Thymus (tissue), 14 donors: ENCODE measurements at places on chromosomes 5 and 9. TPM values are rescaled to one million over a fixed set of nuclear protein-coding genes. Genes with fewer than 3 reads are reported as not detected.

DNA sequence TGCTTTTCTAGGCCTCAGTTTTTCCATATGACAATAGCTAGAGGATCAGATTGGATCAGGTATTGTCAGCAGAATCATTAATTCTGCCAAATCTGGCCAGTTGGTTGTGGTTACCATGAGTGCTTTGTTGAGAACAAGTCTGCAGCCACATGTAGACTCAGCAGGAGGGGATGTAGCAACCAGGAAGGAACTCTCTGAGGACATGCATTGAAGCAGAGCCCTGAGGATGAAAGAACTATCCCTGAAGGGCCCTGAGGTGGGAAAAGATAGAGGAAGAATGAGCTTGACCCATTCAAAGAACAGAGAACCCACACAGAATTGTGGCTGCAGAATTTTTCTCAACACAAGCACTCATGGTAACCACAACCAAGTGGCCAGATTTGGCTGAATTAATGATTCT lies 60.1 kb upstream of the AFAP1L1 start:
- H3K27ac ChIP-seq = no peak overlapping the region
- H3K4me3 ChIP-seq = no peak overlapping the region
- no peaks in the 10 kb centered on the region for H3K4me1 ChIP-seq
- H3K36me3 ChIP-seq = no peaks in the 10 kb centered on the region

GRCh38 chr5:28046596-28046995 lies 1008.2 kb upstream of the CDH9 start:
- no peaks in the 10 kb centered on the region for H3K36me3 ChIP-seq
- H3K4me3 ChIP-seq = no peak overlapping the region
- H3K4me1 ChIP-seq = no peaks in the 10 kb centered on the region
- DNase-seq = no peak
- no peaks in the 10 kb centered on the region for H3K27me3 ChIP-seq

The KCNMB1 gene
- polyA plus RNA-seq = 2.9 TPM

The GADD45G gene
- 21.0 TPM for polyA plus RNA-seq

GRCh38 chr9:77679088-77679487 lies 31.0 kb upstream of the GNA14 start:
- H3K27me3 ChIP-seq = no peaks in the 10 kb centered on the region
- H3K4me1 ChIP-seq = no peaks in the 10 kb centered on the region
- no peaks in the 10 kb centered on the region for H3K36me3 ChIP-seq
- H3K27ac ChIP-seq = no peak overlapping the region

The GRM6 gene
- polyA plus RNA-seq = 0.02 TPM

- peak overlapping the region; percentile 72 for H3K4me3 ChIP-seq
- peaks cover 11% of the 10 kb centered on the region for H3K36me3 ChIP-seq
- peak overlapping the region; percentile 88 for H3K27ac ChIP-seq
- DNase-seq = peak; percentile 21
- H3K4me1 ChIP-seq = peaks cover 29% of the 10 kb centered on the region
Measured at GRCh38 chr5:138336952-138337684, 948 bp upstream of the FAM53C start.

DNA sequence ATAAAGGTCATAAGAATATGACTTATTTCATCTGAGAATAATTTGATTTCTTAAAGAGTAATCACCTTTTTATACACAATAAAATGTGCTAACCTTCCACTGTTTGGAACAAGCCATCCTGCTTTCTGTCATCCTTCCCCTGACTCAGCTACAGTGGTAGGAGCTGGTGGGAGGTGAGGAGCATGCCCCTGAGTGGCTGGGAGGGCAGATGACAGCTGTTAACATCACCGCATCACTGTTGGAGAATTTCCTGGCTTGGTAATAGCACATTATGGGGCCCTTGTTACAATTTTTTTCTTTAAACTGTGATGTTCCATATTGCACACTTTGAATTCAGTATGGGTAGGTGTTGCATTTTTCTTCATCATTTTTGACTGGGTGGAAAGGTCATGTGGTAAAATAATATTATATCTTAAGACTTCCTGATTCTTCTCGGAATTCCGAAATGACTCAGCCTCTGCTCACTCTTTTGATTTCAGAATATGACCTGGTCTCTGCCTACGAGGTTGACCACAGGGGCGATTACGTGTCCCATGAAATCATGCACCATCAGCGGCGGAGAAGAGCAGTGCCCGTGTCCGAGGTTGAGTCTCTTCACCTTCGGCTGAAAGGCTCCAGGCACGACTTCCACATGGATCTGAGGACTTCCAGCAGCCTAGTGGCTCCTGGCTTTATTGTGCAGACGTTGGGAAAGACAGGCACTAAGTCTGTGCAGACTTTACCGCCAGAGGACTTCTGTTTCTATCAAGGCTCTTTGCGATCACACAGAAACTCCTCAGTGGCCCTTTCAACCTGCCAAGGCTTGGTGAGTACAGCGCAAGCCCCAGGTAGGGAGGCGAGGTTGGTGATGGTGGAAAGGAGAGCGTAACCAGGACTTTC lies 5.8 kb downstream of the ADAMTS16 start:
- no peaks in the 10 kb centered on the region for H3K4me1 ChIP-seq
- H3K4me3 ChIP-seq = no peak overlapping the region
- DNase-seq = no peak
- H3K27me3 ChIP-seq = peaks cover 7% of the 10 kb centered on the region
- H3K27ac ChIP-seq = no peak overlapping the region
- H3K36me3 ChIP-seq = no peaks in the 10 kb centered on the region

DNA sequence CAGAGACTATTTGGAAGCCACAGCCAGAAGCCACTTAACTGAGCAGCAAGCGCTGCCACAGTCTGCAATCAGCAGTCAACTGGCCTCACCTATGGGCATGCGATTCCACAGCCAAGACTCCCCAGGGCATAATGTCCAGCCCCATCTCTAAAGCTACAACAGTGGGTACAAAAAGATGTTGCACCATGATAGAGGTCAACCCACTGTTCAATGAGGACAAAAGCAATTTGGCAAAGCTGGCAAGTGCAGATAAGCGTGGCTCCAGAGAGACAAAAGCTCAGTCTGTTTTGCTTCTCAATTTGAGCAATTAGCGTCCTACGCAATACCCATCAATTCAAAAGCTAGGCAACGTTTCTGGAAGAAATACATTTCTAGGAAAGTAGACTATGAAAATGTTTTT lies 3.2 kb downstream of the TAS2R1 start:
- H3K36me3 ChIP-seq = no peaks in the 10 kb centered on the region
- H3K27me3 ChIP-seq = no peaks in the 10 kb centered on the region
- no peak for DNase-seq
- no peak overlapping the region for H3K4me3 ChIP-seq
- H3K4me1 ChIP-seq = no peaks in the 10 kb centered on the region

GRCh38 chr9:133737774-133738639 lies at the start of gene SARDH:
SARDH (minus strand) TSS chr9:133738352; CDS start chr9:133734173, 4,179 bp downstream.
- H3K27me3 ChIP-seq = peaks cover 12% of the 10 kb centered on the region
- peaks cover 32% of the 10 kb centered on the region for H3K4me1 ChIP-seq
- no peak within 1 kb of the TSS for H3K4me3 ChIP-seq
- DNase-seq = no peak

GRCh38 chr5:180090098-180090768 lies 18.7 kb upstream of the RNF130 start:
- peak overlapping the region; percentile 65 for H3K27ac ChIP-seq
- peaks cover 12% of the 10 kb centered on the region for H3K4me1 ChIP-seq
- H3K4me3 ChIP-seq = peak overlapping the region; percentile 41
- H3K27me3 ChIP-seq = peaks cover 3% of the 10 kb centered on the region
- no peak for DNase-seq

The FBP1 gene
- polyA plus RNA-seq = 10.2 TPM

The PCDHB5 gene
- 1.0 TPM for polyA plus RNA-seq

DNA sequence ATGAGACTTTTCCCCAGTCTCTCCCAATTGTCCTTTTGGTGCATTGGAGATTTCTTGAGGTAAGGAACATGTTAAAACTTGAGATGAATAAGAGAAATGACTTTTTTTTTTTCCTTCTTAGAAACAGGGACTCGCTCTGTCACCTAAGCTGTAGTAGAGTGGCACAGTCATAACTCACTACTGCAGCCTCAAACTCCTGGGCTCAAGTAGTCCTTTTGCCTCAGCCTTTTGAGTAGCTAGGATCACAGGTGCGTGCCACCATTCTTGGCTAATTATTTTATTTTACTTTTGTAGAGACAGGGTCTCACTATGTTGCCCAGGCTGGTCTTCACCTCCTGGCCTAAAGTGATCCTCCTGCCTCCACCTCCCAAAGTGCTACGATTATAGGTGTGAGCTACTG lies 25.9 kb downstream of the CDC42SE2 start:
- H3K36me3 ChIP-seq = no peaks in the 10 kb centered on the region
- H3K27me3 ChIP-seq = no peaks in the 10 kb centered on the region
- H3K27ac ChIP-seq = peak overlapping the region; percentile 65
- peaks cover 3% of the 10 kb centered on the region for H3K4me1 ChIP-seq

The SLC6A18 gene
- polyA plus RNA-seq = 0.05 TPM

DNA sequence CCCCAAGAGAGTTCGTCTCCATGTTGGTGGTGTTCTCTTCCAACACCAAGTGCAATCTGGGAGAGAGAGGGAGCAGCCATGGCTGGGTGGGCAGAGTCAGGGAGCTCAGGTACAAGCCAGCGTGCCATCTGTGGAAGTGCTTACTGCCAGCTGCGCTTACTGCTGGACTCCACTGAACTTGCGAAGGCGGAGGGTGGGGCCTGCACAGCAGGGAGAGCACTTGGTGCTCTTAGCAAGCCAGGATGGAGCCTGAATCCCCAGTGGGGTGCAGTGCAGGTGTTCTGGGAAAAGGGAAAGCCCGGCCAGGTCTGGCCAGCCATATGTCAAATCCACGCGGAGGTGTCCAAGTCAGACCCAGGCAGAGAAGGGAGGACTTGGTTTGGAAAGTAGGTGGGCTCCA lies 142.0 kb downstream of the FANCC start:
- H3K4me1 ChIP-seq = peaks cover 9% of the 10 kb centered on the region
- H3K36me3 ChIP-seq = no peaks in the 10 kb centered on the region
- no peak for DNase-seq
- H3K27ac ChIP-seq = no peak overlapping the region
- no peak overlapping the region for H3K4me3 ChIP-seq

The OR1J2 gene
- polyA plus RNA-seq = not detected

The OR1L4 gene
- polyA plus RNA-seq = 0.05 TPM

GRCh38 chr5:89996890-89997289 lies 412.7 kb downstream of the CETN3 start:
- no peak overlapping the region for H3K27ac ChIP-seq
- H3K36me3 ChIP-seq = no peaks in the 10 kb centered on the region
- H3K4me1 ChIP-seq = no peaks in the 10 kb centered on the region

DNA sequence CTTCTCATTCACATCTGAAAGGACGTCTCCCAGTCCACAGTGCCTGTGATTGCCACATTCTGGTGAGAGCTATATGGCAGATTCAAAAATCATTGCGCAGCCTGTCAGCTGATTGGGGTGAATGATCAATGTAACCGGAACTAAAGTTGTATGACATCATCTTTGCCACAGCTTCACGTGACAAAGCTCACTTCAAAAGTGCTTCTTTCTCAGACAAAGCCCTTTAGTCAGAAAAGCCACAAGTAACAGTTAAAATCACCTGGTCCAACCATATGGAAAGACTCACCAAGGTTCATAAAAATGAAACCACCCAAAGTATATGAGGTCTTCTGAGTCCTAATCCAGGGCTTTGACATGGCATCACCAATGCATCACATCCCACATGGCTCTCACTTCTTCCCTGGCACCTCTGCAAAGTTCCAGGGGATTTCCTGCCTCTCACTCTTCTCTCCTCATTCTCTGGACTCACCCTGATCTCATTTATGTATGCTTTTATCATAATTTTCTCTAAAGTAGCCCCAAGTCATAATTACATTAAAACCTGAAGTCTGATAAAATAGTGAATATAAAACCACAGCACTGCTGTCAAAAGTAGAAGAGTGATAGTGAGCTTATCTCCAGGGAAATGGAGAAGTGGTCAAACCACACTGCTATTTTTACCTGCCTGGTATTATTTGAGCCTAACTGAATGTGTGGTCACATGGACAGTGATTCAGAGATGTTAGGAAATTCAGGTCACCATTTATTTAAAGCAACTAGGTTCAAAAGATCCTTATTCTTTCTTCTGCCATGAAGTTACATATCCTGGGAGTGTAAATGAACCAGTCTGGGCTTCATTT lies 193.1 kb upstream of the PTGER4 start:
- H3K27ac ChIP-seq = peak overlapping the region; percentile 64
- H3K36me3 ChIP-seq = no peaks in the 10 kb centered on the region
- DNase-seq = peak; percentile 75
- peaks cover 7% of the 10 kb centered on the region for H3K4me1 ChIP-seq

DNA sequence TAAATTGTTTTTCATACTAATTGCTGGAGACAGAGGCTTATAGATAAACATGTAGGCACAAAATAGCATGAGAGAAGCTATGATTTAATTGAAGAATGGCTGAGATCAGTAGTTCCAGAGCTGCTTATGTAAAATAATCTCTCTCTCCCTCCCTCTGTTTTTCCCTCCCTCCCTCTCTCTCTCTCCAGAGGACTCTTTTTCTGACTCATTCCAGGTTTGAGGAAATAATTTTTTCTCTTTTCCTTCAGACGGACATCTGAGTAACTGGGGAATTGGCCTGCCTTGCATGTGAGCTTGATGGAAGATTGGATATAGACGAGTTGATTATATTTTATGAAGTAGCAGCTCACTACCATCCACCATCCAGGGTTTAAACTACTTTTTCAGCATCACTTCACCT lies 35.5 kb downstream of the KCTD16 start:
- no peaks in the 10 kb centered on the region for H3K36me3 ChIP-seq
- no peak overlapping the region for H3K4me3 ChIP-seq
- no peak overlapping the region for H3K27ac ChIP-seq
- H3K4me1 ChIP-seq = no peaks in the 10 kb centered on the region

The FBLL1 gene
- polyA plus RNA-seq = 0.87 TPM

The ZBTB26 gene
- polyA plus RNA-seq = 7.0 TPM

DNA sequence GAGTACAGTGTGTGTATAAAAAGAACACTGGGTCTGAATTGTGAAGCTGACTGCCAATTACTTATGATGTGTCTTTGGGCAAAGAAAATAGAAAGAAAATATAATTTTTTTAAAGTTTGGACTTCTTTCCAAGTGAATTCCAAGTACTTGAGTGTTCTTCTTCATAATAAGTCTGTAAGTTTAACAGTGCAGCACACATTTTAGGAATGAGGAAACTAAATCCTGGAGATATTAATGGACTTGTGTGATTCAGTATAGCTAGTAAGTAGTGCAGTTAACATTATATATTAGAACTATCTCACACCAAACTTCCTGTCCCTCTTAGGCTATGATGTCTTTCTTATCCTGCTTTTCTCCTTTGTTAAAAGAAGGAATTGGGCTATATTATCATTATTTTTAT lies 1953.8 kb downstream of the MAT2B start:
- no peak for DNase-seq
- no peak overlapping the region for H3K27ac ChIP-seq
- H3K36me3 ChIP-seq = no peaks in the 10 kb centered on the region

The GNA14 gene
- polyA plus RNA-seq = 1.4 TPM

The ZNF608 gene
- 14.0 TPM for polyA plus RNA-seq

DNA sequence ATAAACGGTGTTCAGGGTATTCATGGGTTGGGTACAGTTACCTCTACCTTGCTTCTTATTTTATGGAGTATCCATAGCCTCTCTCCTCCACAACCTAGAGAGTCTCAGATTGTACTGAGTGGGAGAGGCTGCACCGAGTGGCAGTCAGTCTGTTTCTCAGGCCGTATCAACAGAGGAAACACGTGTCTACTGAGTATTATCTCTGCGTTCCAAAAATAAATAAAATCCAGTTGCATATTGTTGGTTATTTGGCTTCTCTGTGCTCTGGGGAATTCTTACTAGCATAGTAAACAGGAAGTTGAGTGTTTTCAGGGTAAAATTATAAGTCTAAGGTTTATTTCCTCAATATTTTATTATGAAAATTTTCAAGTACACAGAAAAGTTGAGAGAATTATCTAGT lies 231.0 kb downstream of the ARHGEF28 start:
- H3K27ac ChIP-seq = no peak overlapping the region
- no peak for DNase-seq
- no peaks in the 10 kb centered on the region for H3K4me1 ChIP-seq
- H3K4me3 ChIP-seq = no peak overlapping the region
- H3K27me3 ChIP-seq = no peaks in the 10 kb centered on the region
- H3K36me3 ChIP-seq = no peaks in the 10 kb centered on the region

The SLC6A7 gene
- polyA plus RNA-seq = 0.07 TPM
